ENCODE measurements at places on chromosomes 12 and 14. TPM values are rescaled to one million over a fixed set of nuclear protein-coding genes. Genes with fewer than 3 reads are reported as not detected.
A peak's percentile ranks its signal among the peaks of the same experiment; 100 is the strongest.

The P2RX2 gene
- 8.6 TPM for total RNA-seq

The SOX5 gene
- total RNA-seq, result 15.7 TPM

The FOS gene
- 796 TPM for total RNA-seq

The ZC2HC1C gene
- total RNA-seq, result 2.3 TPM

The DPY19L2 gene
- total RNA-seq, result 19.0 TPM

The ENDOU gene
- 0.11 TPM for total RNA-seq

The CLEC1A gene
- 0.32 TPM for total RNA-seq

The DLST gene
- total RNA-seq, result 79.7 TPM

The WIF1 gene
- 20.7 TPM for total RNA-seq

GRCh38 chr12:229441-230191, 15.7 kb upstream of the SLC6A12 start:
- no peaks in the 10 kb centered on the region for H3K36me3 ChIP-seq
- peaks cover 29% of the 10 kb centered on the region for H3K27me3 ChIP-seq
- H3K27ac ChIP-seq, result no peak overlapping the region
- no peaks in the 10 kb centered on the region for H3K4me1 ChIP-seq
- peak; percentile 26 for DNase-seq

- peaks cover 13% of the 10 kb centered on the region for H3K4me1 ChIP-seq
- H3K36me3 ChIP-seq, result no peaks in the 10 kb centered on the region
- peak overlapping the region; percentile 61 for H3K4me3 ChIP-seq
- peaks cover 100% of the 10 kb centered on the region for H3K27me3 ChIP-seq
- no peak overlapping the region for H3K27ac ChIP-seq
- DNase-seq, result no peak
Measured at GRCh38 chr14:76376878-76377734, 1.2 kb downstream of the ESRRB start.

DNA sequence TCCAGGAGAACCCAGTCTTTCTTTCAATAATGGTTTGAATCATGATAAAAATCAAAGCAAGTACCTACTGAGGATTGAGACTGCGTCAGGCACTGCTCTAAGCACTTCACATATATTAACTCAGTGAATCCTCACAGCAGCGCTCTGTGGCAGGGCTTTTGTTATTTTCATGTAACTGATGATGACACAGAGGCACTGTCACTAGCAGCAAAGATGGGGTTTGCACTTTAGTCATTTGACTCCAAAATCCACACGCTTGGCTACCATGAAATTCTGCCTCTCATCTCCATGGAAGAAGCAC, 98.8 kb upstream of the GSC start:
- H3K4me3 ChIP-seq, result no peak overlapping the region
- H3K36me3 ChIP-seq, result no peaks in the 10 kb centered on the region

GRCh38 chr12:64065881-64066451, 156.1 kb downstream of the KICS2 start:
- H3K4me1 ChIP-seq, result peaks cover 10% of the 10 kb centered on the region
- no peak overlapping the region for H3K27ac ChIP-seq
- H3K4me3 ChIP-seq, result no peak overlapping the region
- no peak for DNase-seq
- H3K36me3 ChIP-seq, result peaks cover under 1% of the 10 kb centered on the region
- H3K27me3 ChIP-seq, result no peaks in the 10 kb centered on the region

DNA sequence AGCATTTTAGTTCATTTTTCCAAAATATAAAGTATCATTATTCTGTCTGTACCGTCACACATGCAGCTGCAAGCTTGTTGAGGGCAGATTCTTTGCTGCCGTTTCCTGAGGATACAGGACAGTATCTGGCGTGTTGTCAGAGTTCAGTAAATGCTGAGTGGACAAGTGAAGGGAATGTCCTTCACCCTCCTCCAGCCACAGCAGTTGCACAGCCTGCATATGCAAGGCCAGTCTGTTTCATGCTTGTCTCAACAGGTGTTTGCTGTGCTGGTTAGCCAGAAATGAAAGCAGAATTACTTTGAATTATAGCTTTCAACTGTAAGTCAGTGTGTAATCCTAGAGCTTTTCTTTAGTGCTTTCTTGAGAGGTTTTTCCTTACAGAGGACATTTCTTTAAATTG, 36.5 kb downstream of the TDP1 start:
- no peaks in the 10 kb centered on the region for H3K27me3 ChIP-seq
- H3K27ac ChIP-seq, result no peak overlapping the region
- H3K4me3 ChIP-seq, result no peak overlapping the region
- no peak for DNase-seq

DNA sequence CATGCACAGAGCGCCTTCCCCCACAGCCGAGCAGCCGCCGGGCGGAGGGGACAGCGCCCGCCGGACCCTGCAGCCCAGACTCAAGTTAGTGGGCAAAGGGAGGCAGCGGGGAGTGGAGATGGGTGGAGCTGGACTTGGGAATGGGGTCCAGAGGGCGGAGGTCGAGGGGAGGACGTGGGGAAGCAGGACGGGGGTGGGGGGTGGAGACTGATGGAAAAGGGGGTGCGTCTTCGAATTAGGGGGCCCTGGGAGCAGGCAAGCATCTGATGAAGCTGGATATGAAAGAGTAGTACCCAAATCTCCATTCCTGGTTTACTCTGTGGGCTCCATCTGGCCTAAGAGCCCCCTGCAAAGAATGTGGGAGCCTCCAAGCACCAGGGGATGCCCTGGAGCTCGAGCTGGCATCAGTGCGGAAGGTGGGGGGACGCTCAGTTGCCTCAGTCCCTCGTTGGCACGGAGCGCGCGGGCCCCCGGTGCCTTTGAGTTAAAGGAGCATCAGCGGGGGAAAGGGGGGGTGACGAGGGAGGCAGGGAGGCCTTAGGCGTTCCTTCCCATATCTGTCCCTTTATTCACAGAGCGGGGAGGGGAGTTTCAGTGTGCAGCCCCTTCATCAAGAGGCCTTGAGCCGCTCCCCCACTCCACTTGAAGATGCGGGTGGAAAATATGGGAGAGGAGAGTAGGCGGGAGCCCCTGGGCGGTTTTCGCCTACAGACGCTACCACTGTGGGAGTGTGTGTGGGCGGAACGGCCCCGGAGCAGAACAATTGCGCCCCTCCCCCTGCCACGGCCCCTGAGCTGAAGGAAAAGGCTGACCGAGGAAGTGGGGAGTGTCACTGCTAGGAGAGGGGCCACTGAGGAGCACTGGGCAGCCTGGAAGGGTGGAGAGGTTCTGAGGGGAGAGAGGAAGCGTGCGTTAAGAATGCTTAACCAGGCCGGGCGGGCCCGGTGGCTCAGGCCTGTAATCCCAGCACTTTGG, 644 bp downstream of the NAB2 start:
- DNase-seq, result no peak
- peaks cover 13% of the 10 kb centered on the region for H3K36me3 ChIP-seq
- no peaks in the 10 kb centered on the region for H3K27me3 ChIP-seq
- H3K27ac ChIP-seq, result peak overlapping the region; percentile 98
- peaks cover 67% of the 10 kb centered on the region for H3K4me1 ChIP-seq

GRCh38 chr12:65611396-65611795, 212.9 kb upstream of the HMGA2 start:
- H3K36me3 ChIP-seq, result peaks cover 10% of the 10 kb centered on the region
- H3K4me1 ChIP-seq, result peaks cover 34% of the 10 kb centered on the region
- H3K27ac ChIP-seq, result no peak overlapping the region
- no peak overlapping the region for H3K4me3 ChIP-seq
- no peak for DNase-seq

GRCh38 chr12:88325076-88325815, 183.1 kb downstream of the TMTC3 start:
- no peak overlapping the region for H3K4me3 ChIP-seq
- H3K27me3 ChIP-seq, result no peaks in the 10 kb centered on the region
- DNase-seq, result no peak
- H3K36me3 ChIP-seq, result no peaks in the 10 kb centered on the region
- peak overlapping the region; percentile 22 for H3K27ac ChIP-seq
- H3K4me1 ChIP-seq, result peaks cover 25% of the 10 kb centered on the region

GRCh38 chr14:95895720-95896119, 19.1 kb downstream of the TUNAR start:
- DNase-seq, result no peak
- no peak overlapping the region for H3K4me3 ChIP-seq
- no peaks in the 10 kb centered on the region for H3K4me1 ChIP-seq
- H3K27ac ChIP-seq, result no peak overlapping the region
- no peaks in the 10 kb centered on the region for H3K36me3 ChIP-seq

DNA sequence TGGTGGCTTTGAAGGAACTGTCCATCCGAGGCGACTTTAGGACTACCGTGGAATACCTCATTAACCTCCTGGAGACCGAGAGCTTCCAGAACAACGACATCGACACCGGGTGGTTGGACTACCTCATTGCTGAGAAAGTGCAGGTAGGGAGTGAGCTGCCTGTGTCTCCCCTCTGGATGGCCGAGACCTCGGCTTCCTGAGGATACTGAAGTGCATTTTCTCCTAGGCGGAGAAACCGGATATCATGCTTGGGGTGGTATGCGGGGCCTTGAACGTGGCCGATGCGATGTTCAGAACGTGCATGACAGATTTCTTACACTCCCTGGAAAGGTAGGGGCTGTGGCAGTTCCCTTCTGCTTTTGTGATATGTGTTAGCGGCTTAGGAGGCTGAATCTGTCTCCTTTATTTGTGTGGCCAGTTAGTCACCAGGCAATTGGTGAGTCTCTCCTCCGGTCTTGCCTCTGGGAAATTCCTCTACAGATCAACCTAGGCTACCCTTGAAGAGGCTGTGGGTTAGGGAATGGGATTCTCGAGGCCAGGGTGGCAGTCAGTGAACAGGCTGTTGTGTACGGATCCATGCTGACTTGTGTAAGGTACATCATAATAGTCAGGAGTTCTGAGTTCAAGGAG, 75.3 kb downstream of the ACACB start:
- no peak overlapping the region for H3K27ac ChIP-seq
- no peaks in the 10 kb centered on the region for H3K4me1 ChIP-seq
- H3K4me3 ChIP-seq, result no peak overlapping the region
- H3K27me3 ChIP-seq, result no peaks in the 10 kb centered on the region
- H3K36me3 ChIP-seq, result peaks cover 14% of the 10 kb centered on the region

DNA sequence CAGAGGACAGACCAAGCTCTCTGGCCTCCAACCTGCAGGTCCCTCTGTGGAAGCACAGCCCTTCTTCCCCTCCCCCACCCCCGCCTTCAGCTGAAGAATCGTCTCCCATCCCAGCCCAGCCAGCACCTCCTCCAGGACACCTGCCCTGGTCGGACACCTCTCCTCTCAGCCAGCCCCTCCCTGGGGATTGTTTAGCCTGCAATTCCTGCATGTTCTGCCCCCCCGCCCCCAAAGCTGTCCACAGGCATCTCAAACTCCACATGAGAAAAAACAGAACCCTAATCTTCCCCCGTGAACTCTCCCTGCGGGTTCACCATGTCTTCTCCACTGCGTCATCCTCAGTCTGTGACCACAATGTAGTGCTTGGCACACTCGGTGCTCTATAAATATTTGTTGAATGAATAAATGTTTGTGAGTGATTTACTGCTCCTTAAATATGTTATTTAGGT, 24.1 kb downstream of the PRIMA1 start:
- DNase-seq, result no peak
- peaks cover 27% of the 10 kb centered on the region for H3K4me1 ChIP-seq
- no peaks in the 10 kb centered on the region for H3K36me3 ChIP-seq
- H3K27ac ChIP-seq, result peak overlapping the region; percentile 5
- H3K27me3 ChIP-seq, result no peaks in the 10 kb centered on the region
- no peak overlapping the region for H3K4me3 ChIP-seq

- H3K27ac ChIP-seq, result no peak overlapping the region
- no peaks in the 10 kb centered on the region for H3K4me1 ChIP-seq
- H3K4me3 ChIP-seq, result no peak overlapping the region
- DNase-seq, result no peak
- H3K36me3 ChIP-seq, result no peaks in the 10 kb centered on the region
- H3K27me3 ChIP-seq, result no peaks in the 10 kb centered on the region
Measured at GRCh38 chr14:97785495-97785894, 988.3 kb downstream of the VRK1 start.

GRCh38 chr12:86256163-86256562, at the start of gene MGAT4C:
Gene MGAT4C, minus strand, starts transcription at chr12:86256391.
- no peak within 1 kb of the TSS for H3K27ac ChIP-seq
- no peak for DNase-seq
- peaks cover 27% of the 10 kb centered on the region for H3K4me1 ChIP-seq
- no peaks in the 10 kb centered on the region for H3K36me3 ChIP-seq
- H3K4me3 ChIP-seq, result peak within 1 kb of the TSS; percentile 20

- no peaks in the 10 kb centered on the region for H3K4me1 ChIP-seq
- H3K4me3 ChIP-seq, result no peak overlapping the region
- no peak overlapping the region for H3K27ac ChIP-seq
- no peaks in the 10 kb centered on the region for H3K36me3 ChIP-seq
Measured at GRCh38 chr12:76106631-76107030, 22.1 kb upstream of the NAP1L1 start.

- no peak overlapping the region for H3K27ac ChIP-seq
- peaks cover 26% of the 10 kb centered on the region for H3K4me1 ChIP-seq
- no peak for DNase-seq
- peak overlapping the region; percentile 84 for H3K4me3 ChIP-seq
- H3K27me3 ChIP-seq, result peaks cover 8% of the 10 kb centered on the region
- H3K36me3 ChIP-seq, result peaks cover 4% of the 10 kb centered on the region
Measured at GRCh38 chr12:15787778-15788177, 1.4 kb downstream of the EPS8 start.

GRCh38 chr14:32109676-32110547, 32.8 kb downstream of the ARHGAP5 start:
- H3K4me3 ChIP-seq, result no peak overlapping the region
- H3K27me3 ChIP-seq, result no peaks in the 10 kb centered on the region
- H3K27ac ChIP-seq, result peak overlapping the region; percentile 11
- no peak for DNase-seq
- peaks cover 16% of the 10 kb centered on the region for H3K4me1 ChIP-seq
- H3K36me3 ChIP-seq, result peaks cover 23% of the 10 kb centered on the region

DNA sequence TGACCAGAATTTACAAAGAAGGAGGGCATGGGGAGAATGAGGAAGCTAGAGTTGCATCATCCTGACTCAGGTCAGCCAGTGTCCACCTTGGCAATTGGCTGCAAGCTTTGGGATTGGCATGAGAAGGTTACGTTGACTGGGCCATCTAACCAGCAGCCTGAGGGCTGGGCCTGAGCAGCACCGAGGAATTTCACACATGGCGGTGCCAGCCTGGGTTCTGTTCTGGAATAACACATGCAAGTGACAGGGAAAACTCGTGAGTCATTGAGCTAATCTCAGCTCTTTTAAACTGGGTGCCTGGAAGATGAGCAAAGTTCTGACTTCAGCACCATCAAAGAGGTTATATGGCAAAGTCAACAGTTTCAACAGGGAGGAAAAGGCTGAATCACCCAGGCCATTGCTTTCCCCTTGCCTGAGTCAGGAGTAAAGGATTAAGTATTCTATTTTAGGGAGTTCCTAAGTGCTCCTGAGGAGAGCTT, 543.2 kb upstream of the TBX3 start:
- no peaks in the 10 kb centered on the region for H3K27me3 ChIP-seq
- no peaks in the 10 kb centered on the region for H3K36me3 ChIP-seq
- H3K4me3 ChIP-seq, result no peak overlapping the region
- H3K4me1 ChIP-seq, result peaks cover 63% of the 10 kb centered on the region
- no peak for DNase-seq
- H3K27ac ChIP-seq, result peak overlapping the region; percentile 32

DNA sequence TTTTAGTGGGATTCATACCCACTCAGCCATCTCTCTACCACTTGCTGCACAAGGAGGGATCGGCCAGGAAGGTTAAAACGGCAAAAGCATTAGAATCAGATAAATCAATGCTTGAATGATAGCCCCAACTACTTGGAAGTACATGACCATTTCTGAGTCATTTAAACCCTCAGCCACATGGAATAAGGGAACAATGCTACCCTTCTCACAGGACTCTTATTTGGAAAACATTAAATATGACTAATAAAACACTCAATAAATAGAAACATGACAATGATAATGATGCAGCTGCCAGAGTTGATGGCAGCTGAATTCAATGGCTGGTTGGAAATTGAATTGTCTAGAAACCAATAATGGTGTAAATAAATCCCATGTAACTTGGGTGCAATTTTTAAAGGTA, 165.4 kb downstream of the FLRT2 start:
- no peak overlapping the region for H3K27ac ChIP-seq
- H3K4me3 ChIP-seq, result no peak overlapping the region
- DNase-seq, result no peak
- H3K4me1 ChIP-seq, result no peaks in the 10 kb centered on the region
- H3K36me3 ChIP-seq, result no peaks in the 10 kb centered on the region

All from mesothelial cell of epicardium (in vitro differentiated cells).